NCI-H1105 treated with DMSO at 0.1 percent for 48 hours (cell line): ENCODE measurements at places on chromosomes 16 and 17.

- peak; percentile 25 for DNase-seq
Measured at GRCh38 chr17:74842146-74842598, 17.5 kb downstream of the GRIN2C start.

DNA sequence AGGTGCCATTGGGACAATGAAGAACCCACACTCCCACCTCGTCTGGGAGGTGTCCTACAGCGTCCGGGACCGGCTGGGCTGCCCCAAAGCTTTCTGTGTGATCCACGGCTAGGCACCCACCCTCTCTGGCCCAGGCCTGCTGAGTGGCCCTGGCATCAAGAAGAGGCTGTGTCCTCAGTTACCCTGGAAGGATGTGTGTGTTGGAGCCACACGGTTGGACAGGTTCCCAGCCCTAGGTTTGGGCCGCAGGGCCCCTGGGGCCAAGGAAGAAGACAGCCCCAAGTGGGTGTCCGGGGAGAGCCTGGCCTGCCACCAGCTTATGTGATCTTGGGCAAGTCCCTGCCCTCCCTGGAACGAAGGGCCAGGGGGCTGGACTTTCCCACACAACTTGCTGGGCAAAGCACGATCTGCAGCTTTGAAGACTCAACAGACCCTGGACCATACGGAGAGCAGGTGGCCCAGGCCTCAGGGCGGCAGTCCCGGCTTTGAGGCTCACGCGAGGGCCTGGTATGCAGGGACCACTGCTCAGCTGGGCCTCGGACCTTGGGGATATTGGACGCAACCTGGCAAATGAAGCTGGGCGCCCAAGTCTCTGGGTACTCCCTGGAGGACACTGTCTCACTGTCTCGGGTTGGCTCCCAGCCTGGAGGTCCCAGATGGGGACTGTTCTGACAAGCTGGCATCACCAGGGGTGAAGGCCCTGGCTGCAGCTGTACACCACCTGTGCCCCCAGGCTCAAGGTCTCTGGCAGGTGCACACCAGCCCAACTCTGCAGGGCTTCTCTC, 17.5 kb downstream of the MYBBP1A start:
- no peak for DNase-seq

GRCh38 chr17:16258901-16259300, 41.9 kb downstream of the PIGL start:
- no peak for DNase-seq

DNA sequence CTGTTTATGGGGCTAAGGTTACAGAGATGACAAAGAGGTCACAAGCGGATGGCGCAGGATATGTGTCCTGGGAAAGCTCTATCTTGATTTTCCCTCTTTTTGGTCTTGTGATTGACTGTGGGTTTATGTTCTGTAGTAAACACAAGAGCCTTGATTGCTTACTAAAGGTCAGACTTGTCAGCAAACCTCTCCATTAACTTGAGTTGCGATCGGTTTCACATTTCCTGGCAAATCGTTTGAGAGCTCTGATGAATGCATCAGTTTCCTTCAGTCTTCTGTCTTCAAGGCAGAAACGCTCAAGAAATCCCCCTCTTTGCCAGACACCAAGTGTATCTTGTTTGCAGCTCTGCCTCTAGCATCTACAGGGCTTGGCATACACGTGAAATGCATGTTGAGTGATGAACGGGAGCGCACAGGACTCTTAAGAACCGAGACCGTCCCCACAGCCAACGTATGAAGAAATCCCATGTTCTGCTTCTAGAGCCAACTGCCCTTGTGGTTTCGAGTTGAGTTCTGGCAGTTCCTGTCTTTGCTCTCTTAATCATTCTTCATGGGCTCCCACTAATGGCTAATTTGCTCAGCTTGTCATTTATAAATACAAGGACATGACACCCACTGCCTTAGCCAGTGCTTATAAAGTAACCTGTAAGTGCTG, 143.3 kb downstream of the PITPNC1 start:
- no peak for DNase-seq

DNA sequence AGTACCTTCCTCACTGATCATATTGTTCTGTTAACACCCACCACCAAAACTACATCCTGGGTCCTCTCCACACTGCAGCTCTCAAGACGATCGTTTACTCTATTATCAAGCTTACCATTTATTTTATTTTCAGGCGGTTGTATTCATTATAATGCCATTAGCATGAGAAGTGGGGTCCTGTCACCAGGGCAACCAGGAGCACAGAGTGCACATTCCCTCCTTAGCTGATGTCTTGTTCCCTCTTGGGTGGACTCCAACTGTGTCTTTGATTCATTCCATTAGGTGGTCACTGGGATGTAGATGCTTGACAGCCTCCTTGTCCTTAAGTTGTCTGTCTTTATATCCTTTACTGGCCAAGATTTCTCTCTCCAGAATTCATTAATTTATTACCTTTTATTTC, 965.9 kb upstream of the EEF2KMT start:
- no peak for DNase-seq

- DNase-seq: no peak
Measured at GRCh38 chr17:35094902-35095301, 24.8 kb downstream of the RAD51D start.

DNA sequence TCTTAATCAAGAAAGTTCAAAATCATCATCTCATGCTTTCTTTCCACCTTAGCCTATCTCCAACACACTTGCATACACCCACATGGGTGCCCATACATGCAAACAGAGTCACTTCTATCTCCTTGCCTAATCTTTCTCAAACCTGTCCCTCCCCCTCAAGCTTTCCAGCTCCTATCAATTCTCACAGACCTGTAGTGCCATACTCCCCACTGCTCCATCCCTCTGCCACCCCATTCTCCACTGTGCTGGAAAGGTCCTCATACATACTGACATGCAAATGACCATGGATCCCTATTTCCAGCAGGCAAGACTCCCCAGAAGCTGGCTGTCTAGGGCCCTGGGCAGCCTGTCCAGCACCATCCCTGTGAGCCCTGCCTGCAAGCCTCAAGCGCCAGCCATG, 320.4 kb upstream of the CCL2 start:
- DNase-seq: no peak

GRCh38 chr16:13427943-13428342, 492.0 kb upstream of the ERCC4 start:
- peak; percentile 43 for DNase-seq

DNA sequence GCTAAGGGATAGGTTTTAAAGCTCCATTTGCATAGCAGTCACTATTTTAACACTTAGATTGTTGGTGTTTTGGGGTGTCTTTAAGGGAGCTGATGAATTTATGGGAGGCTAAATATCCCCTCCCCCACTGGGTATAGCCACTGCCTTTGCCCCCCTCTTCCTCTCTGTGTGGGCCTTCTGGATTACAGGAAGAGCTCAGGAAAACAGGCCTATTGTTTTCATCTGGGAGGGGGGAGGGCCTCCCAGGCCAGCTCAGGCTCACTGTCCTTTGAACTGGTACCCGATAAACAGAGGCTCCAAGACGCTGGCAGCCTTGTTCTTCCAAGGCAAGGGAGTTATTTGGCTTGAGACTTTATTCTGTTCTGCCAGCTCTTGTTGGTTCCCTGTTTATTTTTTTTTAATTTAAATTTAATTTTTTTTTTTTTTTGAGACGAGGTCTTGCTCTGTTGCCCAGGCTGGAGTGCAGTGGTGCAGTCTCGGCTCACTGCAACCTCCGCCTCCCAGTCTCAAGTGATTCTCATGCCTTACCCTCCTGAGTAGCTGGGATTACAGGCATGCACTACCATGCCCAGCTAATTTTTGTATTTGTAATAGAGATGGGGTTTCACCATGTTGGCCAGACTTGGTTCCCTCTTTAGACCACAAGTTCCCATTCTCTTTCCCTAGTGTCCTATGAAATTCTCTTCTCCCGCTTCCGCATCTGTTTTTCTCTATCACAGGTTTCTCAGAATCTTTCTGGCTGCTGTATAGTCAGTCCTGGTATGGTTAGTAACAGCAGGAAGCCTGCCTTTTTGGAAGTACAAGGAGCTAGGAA, 25.1 kb downstream of the MINK1 start:
- no peak for DNase-seq

GRCh38 chr17:64503821-64504768, 2.0 kb downstream of the DDX5 start:
- no peak for DNase-seq

DNA sequence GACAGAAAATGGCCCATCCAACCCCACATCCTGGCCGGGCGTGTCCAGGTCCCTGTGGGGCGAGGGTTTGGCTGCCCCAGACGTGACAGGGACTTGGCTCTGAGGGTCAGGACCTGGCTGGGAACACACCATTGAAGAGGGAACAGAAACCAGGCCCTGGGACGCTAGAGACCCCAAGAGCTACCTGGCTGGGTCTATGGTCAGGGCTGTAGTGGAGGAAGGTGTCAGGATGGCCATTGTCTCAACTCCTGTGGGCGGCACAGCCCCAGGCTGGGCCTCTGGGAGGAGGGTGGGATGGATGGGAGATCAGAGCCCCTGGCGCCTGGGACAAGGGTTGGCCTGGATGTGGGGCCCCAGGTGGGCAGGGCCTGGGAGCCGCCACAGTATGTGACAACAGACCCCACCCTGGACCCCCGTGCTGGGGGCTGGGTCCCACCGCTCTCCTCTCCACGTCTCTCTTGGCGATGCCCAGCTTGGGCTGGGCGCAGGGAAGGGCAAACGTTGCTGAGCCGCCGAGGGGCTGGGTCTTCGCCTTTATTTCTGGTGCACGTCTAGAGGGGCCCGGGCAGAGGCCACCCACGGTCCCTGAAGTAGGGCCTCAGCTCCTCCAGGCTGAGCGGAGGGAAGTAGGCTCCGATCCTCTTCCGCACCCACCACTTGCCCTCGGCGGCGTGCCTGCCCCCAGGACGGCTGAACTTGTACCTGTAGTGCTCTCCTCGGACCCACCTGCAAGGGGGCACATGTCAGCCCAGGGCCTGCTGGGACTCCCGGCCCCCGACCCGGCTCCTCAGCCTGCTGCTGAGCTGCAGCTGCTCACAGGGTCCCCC, 53.7 kb upstream of the GNG13 start:
- no peak for DNase-seq

GRCh38 chr17:29156781-29157180, 23.4 kb downstream of the MYO18A start:
- DNase-seq: no peak
